ENCODE measurements at places on chromosomes 1 and 21. TPM values are rescaled to one million over a fixed set of nuclear protein-coding genes. Genes with fewer than 3 reads are reported as not detected.

The LCA5L gene
- 2.4 TPM for total RNA-seq

The PADI3 gene
- not detected for total RNA-seq

The ETV3L gene
- total RNA-seq: not detected

The DPT gene
- 151 TPM for total RNA-seq

DNA sequence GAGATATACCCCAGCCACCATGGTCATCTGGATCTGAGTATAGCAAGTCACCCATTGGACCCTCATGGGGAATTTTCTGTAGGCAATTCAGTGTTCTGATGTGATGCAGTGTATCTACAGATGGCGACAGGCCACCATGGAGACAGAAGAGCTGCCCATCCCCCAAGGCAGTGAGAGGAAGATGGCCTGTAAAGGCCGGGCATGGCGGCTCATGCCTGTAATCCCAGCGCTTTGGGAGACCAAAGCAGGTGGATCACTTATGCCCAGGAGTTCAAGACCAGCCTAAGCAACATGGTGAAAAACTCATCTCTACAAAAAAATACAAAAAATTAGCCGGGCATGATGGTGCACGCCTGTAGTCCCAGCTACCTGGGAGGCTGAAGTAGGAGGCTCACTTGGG lies 41.1 kb upstream of the CTPS1 start:
- H3K36me3 ChIP-seq: no peaks in the 10 kb centered on the region
- H3K4me3 ChIP-seq: no peak overlapping the region
- DNase-seq: no peak
- no peaks in the 10 kb centered on the region for H3K27me3 ChIP-seq
- H3K27ac ChIP-seq: no peak overlapping the region
- peaks cover 7% of the 10 kb centered on the region for H3K4me1 ChIP-seq

GRCh38 chr1:30764396-30764795 lies 6.8 kb upstream of the LAPTM5 start:
- peaks cover 11% of the 10 kb centered on the region for H3K4me1 ChIP-seq
- no peaks in the 10 kb centered on the region for H3K27me3 ChIP-seq
- no peak for DNase-seq
- H3K4me3 ChIP-seq: no peak overlapping the region
- no peaks in the 10 kb centered on the region for H3K36me3 ChIP-seq

DNA sequence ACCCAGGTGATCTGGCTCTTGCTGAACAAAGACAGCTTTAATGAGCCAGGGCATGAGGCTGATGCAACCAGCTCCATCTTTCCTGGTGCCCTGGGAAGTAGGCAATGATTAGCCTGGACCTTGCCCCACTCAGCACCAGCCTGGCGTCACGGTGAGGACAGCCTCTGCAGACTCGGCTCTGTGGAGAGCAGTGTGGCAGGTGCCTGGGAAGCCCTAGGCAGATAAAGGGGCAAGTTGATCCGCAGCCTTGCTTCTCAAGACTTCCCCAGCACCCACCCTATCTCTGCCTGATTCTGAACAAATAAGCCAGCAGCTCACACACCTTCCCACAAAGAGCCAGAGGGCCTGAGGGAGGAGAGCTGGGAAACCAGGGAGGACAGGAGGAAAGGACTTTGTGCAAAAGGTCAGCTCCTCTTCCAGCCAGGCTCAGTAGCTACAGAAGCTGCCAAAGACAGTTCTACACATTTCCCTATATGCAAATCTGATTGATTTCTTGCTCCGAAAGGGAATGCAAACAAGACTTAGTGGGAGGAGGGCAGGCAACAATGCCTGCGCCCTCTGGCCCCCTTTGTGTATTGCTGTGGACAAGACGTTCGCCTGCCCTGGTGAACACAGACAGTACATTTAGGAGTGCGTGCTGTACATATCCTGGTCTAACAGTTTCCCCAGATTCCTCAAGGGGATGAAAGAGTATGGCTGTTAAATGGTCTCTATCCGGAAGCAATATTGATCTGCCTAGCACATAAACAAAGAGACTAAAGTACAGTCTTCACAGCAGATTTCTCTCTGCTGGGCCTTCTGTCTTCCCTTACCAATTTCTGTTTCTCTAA lies 63.8 kb downstream of the BCAR3 start:
- H3K36me3 ChIP-seq: no peaks in the 10 kb centered on the region
- H3K4me1 ChIP-seq: peaks cover 56% of the 10 kb centered on the region
- H3K27me3 ChIP-seq: no peaks in the 10 kb centered on the region
- no peak for DNase-seq

DNA sequence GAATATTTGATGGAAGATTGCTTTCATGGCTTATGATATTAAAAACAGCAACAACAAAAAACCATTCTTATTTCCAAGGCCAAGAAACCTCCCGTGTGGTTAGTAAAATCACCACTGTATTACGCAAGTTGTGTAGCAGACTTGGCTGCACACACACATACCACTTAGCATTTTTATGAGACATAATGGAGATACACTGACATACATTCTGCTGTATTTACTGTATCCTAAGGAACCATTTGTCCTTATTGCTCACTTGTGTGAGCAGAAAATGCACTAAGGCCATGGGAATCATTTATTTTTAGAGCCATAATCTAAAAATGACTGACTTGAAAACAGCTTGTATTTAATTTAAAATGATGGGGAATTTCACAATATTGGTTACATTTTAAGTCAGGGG lies 584 bp upstream of the C1orf141 start:
- H3K27ac ChIP-seq: no peak overlapping the region
- H3K36me3 ChIP-seq: no peaks in the 10 kb centered on the region
- DNase-seq: no peak
- no peak overlapping the region for H3K4me3 ChIP-seq
- H3K4me1 ChIP-seq: peaks cover 6% of the 10 kb centered on the region

- H3K4me3 ChIP-seq: no peak overlapping the region
- H3K36me3 ChIP-seq: no peaks in the 10 kb centered on the region
- no peak overlapping the region for H3K27ac ChIP-seq
- H3K4me1 ChIP-seq: peaks cover 6% of the 10 kb centered on the region
- DNase-seq: no peak
- H3K27me3 ChIP-seq: no peaks in the 10 kb centered on the region
Measured at GRCh38 chr21:15809818-15810217, 80.0 kb downstream of the USP25 start.

DNA sequence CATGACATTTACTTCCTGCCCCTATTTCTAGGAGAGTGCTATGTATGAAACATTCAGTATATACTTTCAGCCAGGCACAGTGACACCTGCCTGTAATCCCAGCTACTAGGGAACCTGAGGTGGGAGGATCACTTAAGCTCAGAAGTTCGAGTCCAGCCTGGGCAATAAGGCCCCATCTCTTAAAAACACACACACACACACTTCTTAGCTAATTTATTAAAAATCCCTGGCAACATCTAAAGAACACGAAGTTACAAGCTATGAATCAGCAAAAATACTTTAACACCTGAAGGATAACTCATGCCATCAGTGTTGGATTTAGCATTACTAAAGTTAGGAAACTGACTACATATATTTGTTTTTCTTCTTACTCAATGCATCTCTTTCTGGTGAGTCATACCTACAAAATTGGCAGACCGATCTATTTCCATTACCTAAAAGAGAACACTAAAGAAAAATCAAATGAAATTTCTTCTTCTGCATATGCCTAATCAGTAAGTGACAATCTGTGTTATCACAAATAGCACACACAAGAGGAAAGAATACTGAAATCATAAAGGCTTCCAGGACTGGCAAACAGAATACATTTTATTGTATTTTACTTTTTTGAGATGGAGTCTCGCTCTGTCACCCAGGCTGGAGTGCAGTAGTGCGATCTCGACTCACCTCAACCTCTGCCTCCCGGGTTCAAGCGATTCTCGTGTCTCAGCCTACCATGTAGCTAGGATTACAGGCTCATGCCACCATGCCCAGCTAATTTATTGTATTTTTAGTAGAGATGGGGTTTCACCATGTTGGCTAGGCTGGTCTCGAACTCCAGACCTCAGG lies 41.4 kb downstream of the RNF115 start:
- peak overlapping the region; percentile 52 for H3K4me3 ChIP-seq
- H3K27me3 ChIP-seq: no peaks in the 10 kb centered on the region
- peaks cover 19% of the 10 kb centered on the region for H3K4me1 ChIP-seq
- no peak for DNase-seq
- peaks cover 20% of the 10 kb centered on the region for H3K36me3 ChIP-seq

GRCh38 chr1:45032837-45033236 lies 20.8 kb downstream of the UROD start:
- H3K27me3 ChIP-seq: no peaks in the 10 kb centered on the region
- H3K27ac ChIP-seq: no peak overlapping the region
- no peaks in the 10 kb centered on the region for H3K4me1 ChIP-seq
- no peak overlapping the region for H3K4me3 ChIP-seq

GRCh38 chr1:191350938-191351337 lies 807.3 kb upstream of the RGS18 start:
- H3K4me1 ChIP-seq: no peaks in the 10 kb centered on the region
- no peaks in the 10 kb centered on the region for H3K36me3 ChIP-seq
- H3K4me3 ChIP-seq: no peak overlapping the region
- H3K27me3 ChIP-seq: no peaks in the 10 kb centered on the region

DNA sequence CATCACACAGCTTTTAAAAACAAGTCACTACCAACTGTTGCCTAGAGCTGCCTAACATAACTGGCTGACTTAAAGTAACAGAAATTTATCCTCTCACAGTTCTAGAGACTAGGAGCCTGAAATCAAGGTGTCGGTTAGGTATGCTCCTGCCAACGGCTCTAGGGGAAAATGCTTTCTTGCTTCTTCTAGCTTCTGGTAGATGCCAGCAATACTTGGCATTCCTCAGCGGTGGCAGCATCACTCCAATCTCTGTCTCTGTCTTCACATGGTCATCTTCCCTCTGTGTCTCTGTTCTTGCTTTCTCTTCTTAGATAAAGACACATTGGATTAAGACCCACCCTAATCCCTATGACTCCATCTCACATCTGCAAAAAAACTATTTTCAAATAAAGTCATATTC lies 51.5 kb downstream of the DMRTA2 start:
- H3K36me3 ChIP-seq: no peaks in the 10 kb centered on the region
- H3K27ac ChIP-seq: no peak overlapping the region
- peaks cover 5% of the 10 kb centered on the region for H3K27me3 ChIP-seq
- no peak overlapping the region for H3K4me3 ChIP-seq

GRCh38 chr1:229109320-229109761 lies 161.6 kb upstream of the RAB4A start:
- no peak for DNase-seq
- H3K4me3 ChIP-seq: no peak overlapping the region
- H3K36me3 ChIP-seq: no peaks in the 10 kb centered on the region
- peak overlapping the region; percentile 65 for H3K27ac ChIP-seq
- H3K4me1 ChIP-seq: peaks cover 4% of the 10 kb centered on the region
- no peaks in the 10 kb centered on the region for H3K27me3 ChIP-seq

- H3K4me3 ChIP-seq: no peak overlapping the region
- no peak for DNase-seq
- no peaks in the 10 kb centered on the region for H3K4me1 ChIP-seq
- no peaks in the 10 kb centered on the region for H3K36me3 ChIP-seq
- no peak overlapping the region for H3K27ac ChIP-seq
Measured at GRCh38 chr1:110888641-110889040, 15.7 kb downstream of the CD53 start.

- H3K27ac ChIP-seq: peak overlapping the region; percentile 38
- H3K36me3 ChIP-seq: peaks cover 53% of the 10 kb centered on the region
- no peak overlapping the region for H3K4me3 ChIP-seq
- DNase-seq: no peak
Measured at GRCh38 chr1:151981178-151981525, 12.5 kb downstream of the S100A10 start.

DNA sequence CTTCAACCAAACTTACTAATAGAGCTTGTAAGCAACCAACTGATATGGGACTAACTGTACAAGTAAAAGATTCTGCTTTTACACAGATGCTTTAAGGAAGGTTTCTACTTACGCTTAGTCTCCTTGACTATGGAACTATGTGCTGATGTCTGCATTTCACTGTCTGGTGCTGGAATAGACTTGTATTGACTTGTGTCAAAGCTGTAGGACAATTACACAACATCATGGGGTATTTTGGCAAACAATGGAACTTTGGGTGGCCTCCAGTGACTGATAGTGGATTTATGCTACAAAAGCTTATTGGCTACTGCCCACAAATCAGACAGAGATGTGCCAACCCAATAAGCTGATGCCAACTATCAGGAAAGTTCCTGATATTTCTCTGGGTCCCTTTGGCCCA lies 10.6 kb downstream of the CBR1 start:
- H3K27ac ChIP-seq: no peak overlapping the region
- H3K4me1 ChIP-seq: no peaks in the 10 kb centered on the region
- no peak overlapping the region for H3K4me3 ChIP-seq
- no peaks in the 10 kb centered on the region for H3K27me3 ChIP-seq

- H3K4me3 ChIP-seq: no peak overlapping the region
- H3K27me3 ChIP-seq: no peaks in the 10 kb centered on the region
- no peak overlapping the region for H3K27ac ChIP-seq
- no peak for DNase-seq
- no peaks in the 10 kb centered on the region for H3K36me3 ChIP-seq
Measured at GRCh38 chr1:165364568-165365133, 8.1 kb upstream of the LMX1A start.

GRCh38 chr1:212110617-212111016 lies 75.1 kb downstream of the DTL start:
- no peak overlapping the region for H3K27ac ChIP-seq
- H3K4me1 ChIP-seq: peaks cover 13% of the 10 kb centered on the region
- H3K4me3 ChIP-seq: no peak overlapping the region

GRCh38 chr1:89361681-89362080 lies 2.2 kb upstream of the GBP6 start:
- DNase-seq: no peak
- H3K36me3 ChIP-seq: no peaks in the 10 kb centered on the region
- H3K4me1 ChIP-seq: peaks cover 24% of the 10 kb centered on the region
- no peak overlapping the region for H3K4me3 ChIP-seq
- H3K27ac ChIP-seq: no peak overlapping the region
- H3K27me3 ChIP-seq: no peaks in the 10 kb centered on the region

DNA sequence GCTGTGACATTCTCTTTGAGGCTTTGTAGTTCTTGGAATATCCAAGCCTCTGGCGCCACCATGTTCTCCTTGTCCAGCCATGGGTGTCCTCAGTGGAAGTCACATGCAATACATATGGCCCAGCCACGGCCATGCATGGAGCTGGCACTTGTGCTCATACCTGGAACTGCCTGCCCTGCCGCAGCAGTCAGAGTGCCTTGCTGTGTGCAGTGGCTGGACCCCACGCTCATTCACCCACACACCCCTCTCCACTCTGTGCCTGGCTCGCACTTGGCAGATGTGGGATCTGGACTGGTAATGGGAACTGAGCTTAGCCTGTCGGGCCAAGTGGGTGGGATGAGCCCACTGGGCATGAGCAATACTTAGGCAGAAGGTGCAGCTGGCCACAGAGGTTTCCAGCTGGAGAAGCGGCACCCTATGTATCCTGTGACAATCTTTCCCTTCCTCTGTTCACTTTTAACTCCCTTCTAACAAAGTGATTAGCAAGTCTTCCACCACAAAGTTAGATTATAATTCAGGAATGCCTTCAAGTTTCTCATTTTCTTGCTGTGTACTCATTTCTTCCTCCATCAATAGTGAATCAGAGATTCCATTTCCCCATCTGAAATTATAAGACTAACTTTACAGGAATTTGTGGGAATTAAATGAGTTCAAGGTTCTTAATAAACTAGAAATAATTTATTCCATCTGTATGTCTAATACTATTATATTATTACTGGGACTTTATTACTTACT lies 351.6 kb upstream of the NCAM2 start:
- no peak overlapping the region for H3K4me3 ChIP-seq
- no peaks in the 10 kb centered on the region for H3K36me3 ChIP-seq
- H3K27me3 ChIP-seq: no peaks in the 10 kb centered on the region
